ENCODE measurements at places on chromosomes 11 and 22. TPM values are rescaled to one million over a fixed set of nuclear protein-coding genes. Genes with fewer than 3 reads are reported as not detected.

- DNase-seq, result no peak
Measured at GRCh38 chr11:99160447-99160846, 139.7 kb downstream of the CNTN5 start.

- no peak for DNase-seq
Measured at GRCh38 chr11:105821372-105821771, 200.7 kb downstream of the MSANTD4 start.

- no peak for DNase-seq
Measured at GRCh38 chr11:70783356-70783755, 385.0 kb downstream of the CTTN start.

The APOA5 gene
- not detected for total RNA-seq

The MFNG gene
- 16.7 TPM for total RNA-seq

DNA sequence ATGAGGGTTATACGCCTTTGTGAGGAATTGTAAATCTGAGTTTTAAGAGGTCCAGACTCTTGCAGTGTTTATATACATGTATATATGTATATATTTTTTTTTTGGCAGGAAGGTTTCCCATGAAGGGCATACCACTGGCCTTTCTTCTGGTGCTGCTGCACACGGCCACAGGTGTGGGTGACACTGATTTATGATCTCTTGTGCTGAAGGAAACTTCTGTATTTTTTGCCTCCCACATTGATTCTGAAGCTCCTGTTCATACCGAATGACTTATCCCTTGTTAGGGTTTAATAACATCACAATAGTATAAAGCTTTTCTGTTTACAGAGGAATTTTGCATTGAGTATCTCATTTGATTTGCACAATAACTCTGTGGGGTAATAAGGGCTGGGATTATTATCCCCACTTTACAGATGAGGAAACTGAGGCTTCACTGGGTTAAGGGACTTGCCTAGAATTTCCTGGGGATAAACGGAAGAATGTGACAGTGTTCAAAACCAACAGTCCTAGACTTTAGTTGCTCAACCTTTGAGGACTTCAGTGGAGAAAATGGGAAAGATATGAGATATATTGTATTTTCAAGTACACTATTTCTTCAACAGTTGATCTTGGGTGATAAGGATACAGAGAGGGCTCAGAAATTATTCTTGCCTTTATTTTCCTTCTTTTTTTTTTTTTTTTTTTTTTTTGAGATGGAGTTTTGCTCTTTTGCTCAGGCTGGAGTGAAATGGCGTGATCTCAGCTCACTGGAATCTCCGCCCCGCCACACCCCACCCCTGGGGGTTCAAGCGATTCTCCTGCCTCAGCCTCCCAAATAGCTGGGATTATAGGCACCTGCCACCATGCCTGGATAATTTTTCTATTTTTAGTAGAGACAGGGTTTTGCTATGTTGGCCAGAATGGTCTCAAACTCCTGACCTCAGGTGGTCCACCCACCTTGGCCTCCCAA, 70.1 kb downstream of the MICAL2 start:
- DNase-seq, result no peak

- DNase-seq, result peak; percentile 54
Measured at GRCh38 chr11:69298267-69299022, 4.5 kb downstream of the MYEOV start.

DNA sequence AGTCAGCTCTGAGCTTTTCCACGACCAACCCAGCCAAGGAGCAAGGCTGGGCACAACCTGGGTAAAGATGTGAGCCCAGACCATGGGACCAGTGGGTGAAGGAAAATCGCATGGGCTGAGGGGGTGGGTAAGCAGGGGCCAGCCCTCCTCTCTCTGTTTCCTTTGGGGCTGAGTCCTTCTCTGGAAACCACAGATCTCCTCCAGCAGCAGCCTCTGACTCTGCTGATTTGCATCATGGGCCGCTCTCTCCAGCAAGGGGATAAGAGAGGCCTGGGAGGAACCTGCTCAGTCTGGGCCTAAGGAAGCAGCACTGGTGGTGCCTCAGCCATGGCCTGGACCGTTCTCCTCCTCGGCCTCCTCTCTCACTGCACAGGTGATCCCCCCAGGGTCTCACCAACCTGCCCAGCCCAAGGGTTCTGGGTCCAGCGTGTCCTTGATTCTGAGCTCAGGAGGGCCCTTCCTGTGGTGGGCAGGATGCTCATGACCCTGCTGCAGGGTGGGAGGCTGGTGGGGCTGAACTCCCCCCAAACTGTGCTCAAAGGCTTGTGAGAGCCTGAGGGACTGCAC, 67.8 kb downstream of the GGTLC2 start:
- DNase-seq, result no peak

DNA sequence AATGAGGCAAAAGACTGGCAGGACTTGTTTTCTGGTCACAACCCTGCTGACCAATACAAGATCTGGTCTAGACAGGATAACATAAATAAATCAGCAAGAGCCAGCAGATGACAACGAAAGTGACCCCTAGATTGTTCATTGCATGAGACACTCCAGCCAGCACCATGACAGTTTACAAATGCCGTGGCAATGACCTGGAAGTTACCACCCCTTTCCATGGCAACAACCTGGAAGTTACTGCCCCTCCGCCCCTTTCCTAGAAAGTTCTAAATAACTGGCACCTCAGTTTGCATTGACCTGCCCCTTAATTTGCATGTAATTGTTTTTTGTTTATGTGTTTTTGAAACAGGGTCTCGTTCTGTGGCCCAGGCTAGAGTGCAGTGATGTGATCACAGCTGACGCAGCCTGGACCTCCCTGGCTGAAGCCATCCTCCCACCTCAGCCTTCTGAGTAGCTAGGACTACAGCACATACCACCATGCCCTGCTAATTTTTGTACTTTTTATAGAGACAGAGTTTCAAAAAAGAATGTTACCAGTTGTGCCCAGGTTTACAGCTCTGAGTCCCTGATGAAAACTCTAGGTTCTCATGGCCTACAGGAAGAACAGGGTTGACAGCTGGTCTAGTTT, 38.1 kb upstream of the WT1 start:
- no peak for DNase-seq

The WNT7B gene
- not detected for total RNA-seq

- no peak for DNase-seq
Measured at GRCh38 chr11:100247704-100248103, 439.4 kb upstream of the ARHGAP42 start.

The SMC1B gene
- not detected for total RNA-seq
